Gastrocnemius medialis (tissue), 4 donors: ENCODE measurements at places on chromosomes 7 and 10. TPM values are rescaled to one million over a fixed set of nuclear protein-coding genes. Genes with fewer than 3 reads are reported as not detected.

GRCh38 chr7:130432886-130433285 lies 7.9 kb downstream of the CEP41 start:
- DNase-seq = no peak

EPHB6 gene
- 2.0 TPM for total RNA-seq

TLL2 gene
- total RNA-seq = 0.44 TPM

DNA sequence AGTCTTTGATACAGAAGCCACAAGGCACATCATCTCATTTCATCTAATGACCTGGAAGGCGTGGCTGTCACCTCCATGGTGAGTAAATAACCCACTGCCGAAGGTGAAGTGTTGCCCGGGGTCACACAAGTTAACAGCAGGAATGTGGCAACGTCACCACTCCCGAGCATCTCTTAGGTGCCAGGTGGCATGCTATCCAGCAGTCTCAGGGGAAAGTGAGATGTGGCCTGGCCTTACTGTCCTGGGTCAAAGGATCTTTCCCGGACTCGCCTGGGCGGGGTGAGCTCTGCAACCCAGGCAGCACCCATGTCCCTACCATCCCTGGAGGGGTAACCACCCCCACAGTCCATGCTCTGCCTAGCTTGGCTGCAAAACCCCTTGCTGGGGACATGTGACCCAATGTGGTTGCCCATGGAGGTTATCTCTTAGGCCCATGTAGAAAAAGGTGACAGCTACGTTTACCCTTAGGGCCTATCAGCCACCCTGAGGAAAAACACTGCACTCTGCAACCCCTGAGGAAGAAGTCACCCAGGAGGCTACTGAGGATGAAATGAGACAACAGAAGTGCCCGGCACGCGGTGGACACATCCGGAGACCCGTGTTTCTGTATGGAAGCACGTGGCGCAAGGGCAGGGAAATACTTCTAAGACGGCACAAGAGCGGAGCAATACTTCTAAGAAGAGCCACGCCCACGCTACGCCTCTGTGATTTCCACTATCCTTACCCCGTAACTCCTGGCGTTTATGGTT lies 52.0 kb downstream of the BAIAP2L1 start:
- no peak for DNase-seq

GRCh38 chr7:18756378-18757050 lies 261.0 kb downstream of the HDAC9 start:
- DNase-seq = no peak

DNA sequence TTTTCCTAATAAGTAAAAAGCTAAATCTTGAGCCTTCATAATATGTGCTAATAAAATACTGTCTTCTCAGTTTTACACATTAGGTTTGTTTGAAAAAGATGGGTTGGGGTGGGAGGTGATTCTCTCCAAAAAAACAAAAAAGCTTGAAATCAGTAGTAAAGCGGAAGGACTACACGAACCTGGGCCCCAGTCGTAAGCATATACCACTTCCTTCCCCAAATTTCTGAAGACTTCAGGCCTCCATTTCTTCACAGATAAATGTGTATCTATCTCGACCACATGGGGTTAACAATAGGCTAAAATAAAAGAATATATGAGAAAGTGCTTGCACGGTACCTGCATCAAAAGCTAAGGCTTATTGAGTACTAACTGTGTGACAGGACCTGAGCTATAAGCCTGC lies 51.6 kb upstream of the PAX2 start:
- no peak for DNase-seq

NKX6-2 gene
- not detected for total RNA-seq

GRCh38 chr7:157799076-157799685 lies 462.4 kb downstream of the DNAJB6 start:
- DNase-seq = no peak

- DNase-seq = no peak
These were observed 11.9 kb upstream of the TEX36 start for GRCh38 chr10:125694883-125695282.

KLF14 gene
- 0.41 TPM for total RNA-seq
